Right cardiac atrium (tissue), 5 donors: ENCODE measurements at places on chromosomes 1 and 21. TPM values are rescaled to one million over a fixed set of nuclear protein-coding genes. Genes with fewer than 3 reads are reported as not detected.

- peak; percentile 72 for DNase-seq
These were observed 226.5 kb downstream of the SDCCAG8 start for GRCh38 chr1:243482141-243483022.

DNA sequence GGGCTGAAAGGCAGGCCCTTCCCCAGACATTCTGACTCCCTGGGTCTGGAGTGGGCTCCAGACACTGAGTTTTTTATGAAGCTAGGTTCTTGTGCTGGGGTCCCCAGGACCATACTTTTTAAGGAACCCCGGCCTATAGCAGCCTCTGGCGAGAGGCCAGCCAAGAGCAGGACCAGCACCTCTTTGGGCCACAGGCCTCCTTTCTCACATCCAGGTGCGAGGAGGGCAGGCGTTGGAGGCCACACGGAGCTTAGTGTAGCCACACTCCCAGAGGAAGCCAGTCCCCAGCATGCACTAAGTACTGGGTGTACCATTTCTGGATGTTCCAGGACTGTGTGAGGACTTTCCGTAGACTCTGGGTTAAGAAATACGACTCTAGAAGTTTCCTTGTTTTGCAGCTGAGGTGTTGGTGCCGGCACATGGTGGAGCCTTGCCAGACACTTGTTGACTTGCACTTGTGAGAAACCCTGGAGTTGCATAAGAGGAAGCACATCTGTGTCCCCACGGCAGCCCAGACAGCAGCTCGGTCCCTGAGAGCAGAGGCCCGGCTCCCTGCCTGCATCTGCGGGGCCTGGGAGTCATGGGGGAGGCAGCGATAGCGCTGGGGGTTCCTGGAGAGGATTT, 122.2 kb upstream of the VAMP3 start:
- DNase-seq = peak; percentile 66

- peak; percentile 74 for DNase-seq
These were observed 630 bp downstream of the ACP6 start for GRCh38 chr1:147669469-147670318.

- DNase-seq = no peak
These were observed 224.3 kb upstream of the FGGY start for GRCh38 chr1:59072583-59072947.

DNA sequence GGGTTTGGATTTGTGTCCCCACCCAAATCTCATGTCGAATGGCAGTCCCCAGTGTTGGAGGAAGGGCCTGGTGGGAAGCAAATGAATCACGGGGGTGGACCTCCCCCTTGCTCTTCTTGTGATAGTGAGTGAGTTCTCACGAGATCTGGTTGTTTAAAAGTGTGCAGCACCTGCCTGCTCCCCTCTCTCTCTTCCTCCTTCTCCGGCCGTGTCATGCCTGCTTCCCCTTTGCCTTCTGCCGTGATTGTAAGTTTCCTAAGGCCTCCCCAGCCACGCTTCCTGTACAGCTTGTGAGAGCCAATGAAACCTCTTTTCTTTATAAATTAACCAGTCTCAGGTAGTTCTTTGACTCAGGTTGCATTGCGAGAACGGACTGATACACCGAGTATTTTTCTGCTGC, 15.9 kb downstream of the CLDN14 start:
- no peak for DNase-seq

DNA sequence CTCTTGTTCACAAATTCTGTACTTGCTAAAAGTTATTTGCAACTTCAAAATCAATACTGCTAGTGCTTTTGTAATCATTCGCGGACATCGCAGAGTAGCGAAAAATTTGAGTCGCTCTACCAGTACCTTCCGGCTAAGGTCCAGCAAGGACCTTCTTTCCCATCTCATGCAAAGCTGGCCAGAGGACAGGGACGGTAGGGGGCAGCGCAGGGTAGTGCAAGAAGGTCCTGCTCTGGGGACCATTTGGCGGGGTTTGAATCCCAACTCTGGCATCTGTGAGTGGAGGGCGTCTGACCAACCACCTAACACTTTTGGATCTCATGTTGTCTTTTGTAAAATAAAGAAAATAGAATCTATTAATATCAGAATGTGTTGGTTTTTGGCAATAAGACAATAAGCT, 258.3 kb downstream of the SPATA17 start:
- DNase-seq = no peak

DNA sequence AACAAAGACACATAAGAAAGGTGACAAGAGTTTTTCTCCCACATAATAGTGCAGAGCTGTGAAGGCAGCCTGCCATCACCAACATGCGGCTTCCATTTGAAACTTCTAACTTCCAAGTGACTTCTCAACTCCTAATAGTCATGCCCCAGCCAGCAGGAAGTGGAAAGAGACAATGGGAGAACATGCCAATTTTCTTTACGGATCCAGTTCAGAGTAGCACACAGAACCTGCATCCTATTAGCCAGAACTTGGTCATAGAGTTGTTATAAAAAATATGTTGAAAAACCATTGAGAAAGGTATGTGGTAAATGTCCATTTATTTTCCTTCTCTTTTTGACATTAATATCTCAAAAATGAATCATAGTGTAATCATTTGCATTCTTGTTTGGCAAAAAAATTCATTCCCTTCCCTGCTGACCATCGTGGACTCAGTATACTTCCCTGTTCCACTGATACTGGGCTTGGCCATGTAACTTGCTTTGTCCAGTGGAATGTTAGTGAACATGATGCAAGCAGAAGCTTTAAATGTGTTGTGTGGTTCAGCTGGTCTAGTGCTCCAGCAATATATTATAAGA, 197.4 kb downstream of the SEC16B start:
- no peak for DNase-seq

DNA sequence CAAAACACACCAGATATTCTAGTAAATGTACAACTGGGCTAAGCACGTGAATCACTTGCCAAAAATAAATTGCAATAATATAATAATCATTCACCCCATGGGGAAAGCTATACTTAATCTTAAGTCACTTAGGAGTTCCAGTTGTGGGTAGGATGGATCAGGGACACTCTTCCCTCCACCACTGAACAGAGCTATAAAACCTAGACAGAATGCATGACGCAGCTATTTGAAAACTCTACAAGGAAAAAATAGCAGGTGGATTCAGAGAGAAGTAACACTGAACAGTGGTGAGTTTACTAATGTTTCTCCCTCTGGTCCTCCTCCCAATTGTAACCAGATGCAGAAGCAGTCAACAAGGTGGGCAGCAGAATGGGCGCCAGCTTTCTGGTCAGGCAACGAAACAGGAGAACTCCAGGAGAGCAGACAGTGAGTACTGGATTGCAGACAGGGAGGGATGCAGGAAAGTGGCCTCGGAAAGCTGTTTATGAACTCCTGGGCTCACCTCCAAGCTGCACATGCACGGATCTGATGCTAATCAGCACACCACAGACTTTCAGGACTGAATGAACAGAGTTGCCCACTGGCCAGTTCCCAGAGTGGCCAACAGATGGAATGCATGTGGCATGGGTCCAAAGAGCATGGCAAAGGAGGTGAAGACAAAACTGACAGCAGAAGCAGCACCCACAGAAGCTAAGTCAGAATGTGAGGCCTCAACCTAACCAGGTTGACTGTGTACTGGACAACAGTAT, 41.4 kb downstream of the TARBP1 start:
- no peak for DNase-seq

The AZIN2 gene
- 4.1 TPM for total RNA-seq
